ENCODE measurements at places on chromosomes 3 and 15.
A peak's percentile ranks its signal among the peaks of the same experiment; 100 is the strongest.

DNA sequence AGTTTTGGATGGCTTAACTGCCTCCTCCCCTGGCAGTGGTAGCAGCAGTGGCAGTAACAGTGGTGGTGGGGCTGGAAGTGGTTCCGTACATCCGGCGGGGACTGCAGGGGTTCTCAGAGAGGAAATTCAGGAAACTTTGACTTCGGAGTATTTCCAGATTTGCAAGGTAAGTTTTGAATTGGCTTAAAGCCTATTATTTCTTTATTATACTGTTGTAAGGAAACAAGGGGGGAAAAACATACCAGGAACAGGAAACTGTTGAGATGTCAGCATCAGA is 1.5 kb downstream of the STXBP5L start:
- peak; percentile 22 for DNase-seq

DNA sequence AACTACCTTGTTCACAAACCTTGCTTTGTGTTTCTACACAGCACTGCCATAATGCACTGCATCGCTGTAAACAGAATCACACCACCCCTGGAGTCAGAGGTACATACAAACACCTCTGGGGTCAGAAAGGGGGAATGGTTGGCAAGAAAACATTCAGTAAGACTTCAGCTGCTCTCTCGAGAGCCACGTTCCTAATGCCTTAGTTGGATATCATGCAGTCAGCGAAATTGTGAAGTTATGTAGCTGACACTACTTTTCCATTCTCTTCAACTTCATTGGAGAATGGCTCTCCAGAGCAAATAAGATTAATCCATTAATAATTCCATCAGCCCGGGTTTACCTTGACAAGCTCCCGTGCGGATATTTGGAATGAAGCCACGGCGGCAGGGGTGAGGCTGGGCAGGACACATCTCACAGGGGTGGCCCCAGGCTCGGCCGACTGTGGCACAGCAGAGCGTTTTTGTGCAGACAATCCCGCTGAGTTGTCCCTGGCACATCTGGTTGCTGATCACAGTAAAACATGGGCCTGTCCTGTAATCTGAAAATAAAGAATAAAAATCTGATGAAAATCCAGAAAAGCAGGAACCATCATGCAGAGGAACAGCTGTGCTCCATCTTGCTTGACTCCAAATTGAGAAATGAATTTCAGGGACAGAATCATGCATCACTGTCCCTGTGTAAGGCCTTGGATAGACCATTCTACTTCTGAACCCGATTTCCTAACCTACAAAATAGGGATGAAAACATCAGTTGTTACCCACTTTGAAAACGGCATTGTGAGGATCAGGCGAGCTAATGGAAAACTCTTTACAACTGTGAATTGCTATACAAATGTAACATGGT is 108.0 kb downstream of the FBN1 start:
- no peak for DNase-seq

GRCh38 chr3:53223541-53223966 is 32.3 kb downstream of the TKT start:
- no peak for DNase-seq

DNA sequence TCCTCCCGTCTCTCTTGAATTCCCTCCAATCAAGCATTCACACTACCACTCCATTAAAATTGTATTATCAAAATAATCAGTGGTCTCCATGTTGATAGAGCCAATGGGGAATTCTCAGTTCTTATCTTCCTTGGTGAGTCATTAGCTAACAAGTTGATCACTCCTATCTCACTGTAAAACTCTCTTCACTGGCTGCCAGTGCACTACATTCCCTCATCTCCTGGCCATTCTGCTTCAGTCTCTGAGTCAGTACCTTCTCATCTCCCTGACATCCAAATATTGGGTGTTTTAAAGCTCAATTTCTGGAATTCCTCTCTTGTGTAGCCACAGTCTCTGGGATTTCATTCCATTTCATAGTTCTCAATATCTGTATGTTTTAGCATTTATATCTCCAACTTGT is 175.2 kb downstream of the ALDH1A2 start:
- no peak for DNase-seq

GRCh38 chr3:196796317-196796716 is 56.7 kb downstream of the PAK2 start:
- no peak for DNase-seq

GRCh38 chr15:80695099-80695910 is at the start of gene ABHD17C:
ABHD17C (plus strand) TSS chr15:80695310; CDS start chr15:80695430, 120 bp downstream.
- peak; percentile 73 for DNase-seq

GRCh38 chr15:62071711-62072308 is 5.0 kb downstream of the C2CD4A start:
- DNase-seq: no peak

- DNase-seq: peak; percentile 48
These were observed 47.4 kb upstream of the CRTC3 start for GRCh38 chr15:90482124-90483011.

DNA sequence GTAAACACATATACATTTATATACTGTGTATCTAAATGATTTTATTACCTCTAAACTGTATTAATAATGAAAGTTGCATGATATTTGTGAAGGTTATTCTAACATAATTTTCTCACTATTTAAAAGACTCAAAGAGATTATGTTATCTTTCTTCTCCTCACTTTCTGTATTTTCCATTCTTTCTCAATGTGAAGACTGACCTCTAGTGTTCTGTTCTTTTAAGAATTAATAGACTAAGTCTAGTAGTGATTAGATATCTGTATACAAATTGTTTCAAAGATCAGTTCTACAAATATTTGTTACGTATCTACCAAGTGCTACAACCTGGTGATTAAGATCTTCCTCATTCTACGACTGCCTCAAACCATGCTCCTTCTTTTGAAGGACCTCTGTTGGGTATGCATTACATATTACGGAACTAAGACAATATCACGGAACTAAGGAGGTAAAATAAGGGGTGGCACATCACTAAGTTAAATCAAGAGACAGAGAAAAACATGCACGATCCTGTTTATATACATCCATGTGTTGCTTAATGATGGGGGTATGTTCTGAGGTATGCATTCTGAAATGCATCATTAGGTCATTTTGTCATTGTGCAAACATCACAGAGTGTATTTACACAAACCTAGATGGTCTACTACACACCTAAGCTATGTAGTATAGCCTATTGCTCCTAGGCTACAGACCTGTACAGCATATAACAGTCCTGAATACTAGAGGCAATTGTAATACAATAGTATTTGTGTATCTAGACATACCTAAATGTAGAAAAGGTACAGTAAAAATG is 161.5 kb upstream of the KBTBD8 start:
- no peak for DNase-seq

- DNase-seq: no peak
These were observed 19.1 kb upstream of the AKAP13 start for GRCh38 chr15:85361323-85361722.

DNA sequence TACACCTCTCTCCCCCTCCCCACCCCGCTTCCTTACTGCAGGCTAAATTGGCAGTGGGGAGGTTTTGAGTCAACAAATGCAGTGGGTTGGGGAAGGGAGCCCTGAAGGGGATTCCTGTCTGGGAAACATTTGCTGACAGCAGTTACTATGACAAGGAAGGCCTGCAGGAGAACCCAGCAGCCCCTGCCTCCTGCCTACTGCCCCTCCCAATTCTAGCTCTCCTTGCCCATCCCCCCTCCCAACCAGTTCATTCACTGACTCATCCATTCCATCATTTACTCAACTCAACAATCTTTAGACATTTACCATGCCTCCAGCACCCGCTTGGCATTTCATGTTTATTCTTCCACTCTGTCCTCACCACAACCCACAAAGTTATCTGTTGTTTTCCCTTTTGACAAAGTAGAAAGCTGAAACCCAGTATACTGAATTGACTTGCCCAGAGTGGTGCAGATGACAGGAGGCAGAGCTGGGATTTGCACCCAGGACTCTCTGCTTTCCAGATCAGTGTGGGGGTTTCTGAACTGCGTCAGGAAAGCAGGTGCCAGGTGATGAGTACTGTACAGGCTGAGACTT is 75.0 kb downstream of the MAGEF1 start:
- no peak for DNase-seq

GRCh38 chr15:85473455-85473854 is 93.1 kb downstream of the AKAP13 start:
- DNase-seq: no peak

DNA sequence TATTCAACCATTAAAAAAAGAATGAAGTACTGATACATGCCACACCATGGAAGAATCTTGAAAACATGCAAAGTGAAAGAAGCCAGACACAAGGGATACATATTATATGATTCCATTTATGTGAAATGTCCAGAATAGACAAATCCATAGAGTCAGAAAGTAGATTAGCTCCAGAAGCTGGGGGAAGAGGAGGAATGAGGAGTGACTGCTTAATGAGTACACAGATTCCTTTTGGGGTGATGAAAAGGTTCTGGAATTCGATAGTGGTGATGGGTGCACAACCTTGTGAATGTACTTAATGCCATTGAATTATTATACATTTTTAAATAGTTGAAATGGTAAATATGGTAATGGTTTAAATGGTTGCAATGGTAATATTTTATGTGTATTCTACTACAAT is 90.6 kb upstream of the SPATA12 start:
- no peak for DNase-seq

DNA sequence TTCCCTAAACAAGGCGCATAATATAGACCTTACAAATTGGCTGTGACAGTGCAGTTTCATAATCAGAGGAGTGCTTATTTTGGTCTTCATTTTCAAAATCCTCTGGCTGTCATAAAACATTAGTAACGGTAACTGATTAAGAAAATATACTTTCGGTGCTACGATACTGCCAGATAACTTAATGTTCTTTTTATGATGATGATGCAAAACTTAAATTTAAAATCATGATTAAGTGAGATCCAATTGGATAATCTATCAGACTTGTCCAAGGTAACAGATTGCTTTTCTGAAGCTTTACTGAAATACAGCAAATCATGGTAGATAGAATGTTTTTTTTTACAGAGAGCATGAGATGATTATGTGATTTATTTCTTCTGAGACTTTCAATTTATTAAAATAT is 364.2 kb upstream of the CNTN3 start:
- DNase-seq: no peak

- DNase-seq: no peak
These were observed 32.2 kb upstream of the BCL6 start for GRCh38 chr3:187777331-187777941.

DNA sequence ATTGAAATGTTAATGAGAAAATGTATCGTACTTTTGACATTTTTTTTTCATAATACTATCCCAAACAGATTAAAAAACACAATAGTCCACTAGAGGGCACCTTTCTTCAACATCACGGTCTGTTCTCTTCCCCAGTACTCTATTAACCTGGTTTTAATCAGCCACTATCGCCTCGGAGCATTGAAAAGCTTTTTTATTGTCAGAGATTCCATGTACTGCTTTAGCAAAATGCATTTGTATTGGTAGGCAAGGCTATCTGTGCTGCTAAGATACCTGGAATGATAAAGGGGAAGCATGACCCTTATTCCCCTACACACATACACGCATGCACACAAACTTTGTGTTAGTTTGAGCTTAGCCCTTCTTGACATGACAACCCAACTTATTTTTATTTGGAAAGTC is 160.1 kb upstream of the IL12A start:
- DNase-seq: no peak

DNA sequence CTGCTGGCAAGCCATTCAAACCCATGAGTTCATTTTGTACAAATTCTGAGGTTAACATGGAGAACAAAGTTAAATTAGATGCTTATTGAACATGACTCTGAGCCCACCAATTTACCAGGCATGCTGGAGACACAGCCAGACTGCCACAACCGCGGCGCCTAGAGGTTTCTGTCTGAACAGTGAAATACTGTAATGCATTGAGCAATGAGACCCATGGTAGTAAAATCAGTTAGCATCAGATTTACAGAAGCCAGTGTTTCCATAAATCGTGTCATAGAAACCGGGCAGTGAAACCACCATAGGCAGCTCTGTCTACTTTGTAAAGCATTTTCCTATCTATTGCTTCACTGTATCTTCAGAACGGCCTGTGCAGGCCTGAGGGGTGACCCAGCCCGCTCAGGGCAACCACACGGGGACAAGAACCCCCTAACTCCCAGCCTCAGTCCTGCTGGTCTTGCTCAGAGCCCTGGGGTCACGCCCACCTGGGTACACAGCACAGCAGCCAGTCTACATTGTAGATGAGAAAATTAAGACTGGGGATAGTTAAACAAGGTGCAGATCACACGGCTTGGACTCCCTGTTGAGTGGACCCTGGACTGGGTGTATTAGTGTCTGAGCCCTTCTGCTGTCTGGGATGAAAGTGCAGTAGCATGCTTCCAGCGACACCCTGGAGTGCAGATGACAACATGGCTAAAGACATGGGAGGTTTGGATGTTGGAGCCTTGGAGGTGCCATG is 44.2 kb downstream of the MGLL start:
- no peak for DNase-seq

DNA sequence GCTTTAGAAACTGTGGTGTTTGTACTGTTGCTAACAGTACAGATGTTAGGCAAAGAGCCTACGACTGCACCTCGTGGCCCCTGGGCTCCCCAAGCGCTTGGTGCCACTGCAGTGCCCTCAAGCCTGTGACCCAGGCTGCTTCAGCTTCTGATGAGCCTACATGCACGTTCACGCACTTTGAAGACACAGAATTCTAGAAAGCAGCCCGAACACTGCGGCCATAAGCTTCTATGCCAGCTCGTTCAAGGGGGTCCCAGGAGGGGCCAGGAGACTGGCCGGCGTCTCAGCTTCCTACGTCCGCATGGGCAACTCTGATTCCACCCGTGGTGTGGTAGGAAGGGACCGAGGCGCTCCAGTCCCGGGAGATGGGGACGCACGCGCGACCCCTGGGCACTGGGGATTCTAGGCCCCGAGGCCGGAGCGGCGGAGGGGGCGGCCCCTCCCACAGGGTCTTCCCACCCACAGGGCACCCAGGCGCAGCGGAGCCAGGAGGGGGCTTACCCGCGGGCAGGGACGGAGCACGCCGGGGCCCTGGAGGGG is 653 bp downstream of the MYO5C start:
- peak; percentile 48 for DNase-seq

- peak; percentile 20 for DNase-seq
These were observed 408.9 kb upstream of the THBS1 start for GRCh38 chr15:39171944-39172368.

- DNase-seq: no peak
These were observed 777.6 kb downstream of the PLOD2 start for GRCh38 chr3:145383416-145383815.

GRCh38 chr3:74722211-74722610 is 107.8 kb upstream of the CNTN3 start:
- no peak for DNase-seq

DNA sequence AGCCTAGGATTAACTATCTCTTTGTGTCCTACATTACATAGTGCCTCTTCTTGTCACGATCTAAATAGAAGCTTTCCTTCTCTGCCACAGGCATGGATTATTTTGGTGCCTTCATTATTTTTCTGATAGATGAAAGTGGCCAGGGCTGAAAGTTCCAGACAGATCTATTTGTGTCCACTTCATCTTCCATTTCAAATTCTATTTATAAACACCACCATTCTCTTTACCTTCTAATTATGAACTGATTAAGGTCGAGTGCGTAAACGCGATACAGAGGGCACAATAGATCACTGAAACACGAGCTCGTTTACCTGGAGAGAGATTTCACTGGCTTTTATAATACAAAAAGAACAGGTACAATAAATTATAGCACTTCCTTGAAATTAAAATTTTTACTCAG is 105.0 kb downstream of the EDEM1 start:
- no peak for DNase-seq

- no peak for DNase-seq
These were observed 477.7 kb upstream of the AGTR1 start for GRCh38 chr3:148219999-148220398.
